Stimulated activated effector memory CD8-positive, alpha-beta T cell treated with anti-CD3 and anti-CD28 coated beads, Interleukin-12 subunit alpha, Interleukin-12 subunit beta, amount 100 ng/mL, for 72 hours (primary cell): ENCODE measurements at places on chromosomes 12 and 14.

DNA sequence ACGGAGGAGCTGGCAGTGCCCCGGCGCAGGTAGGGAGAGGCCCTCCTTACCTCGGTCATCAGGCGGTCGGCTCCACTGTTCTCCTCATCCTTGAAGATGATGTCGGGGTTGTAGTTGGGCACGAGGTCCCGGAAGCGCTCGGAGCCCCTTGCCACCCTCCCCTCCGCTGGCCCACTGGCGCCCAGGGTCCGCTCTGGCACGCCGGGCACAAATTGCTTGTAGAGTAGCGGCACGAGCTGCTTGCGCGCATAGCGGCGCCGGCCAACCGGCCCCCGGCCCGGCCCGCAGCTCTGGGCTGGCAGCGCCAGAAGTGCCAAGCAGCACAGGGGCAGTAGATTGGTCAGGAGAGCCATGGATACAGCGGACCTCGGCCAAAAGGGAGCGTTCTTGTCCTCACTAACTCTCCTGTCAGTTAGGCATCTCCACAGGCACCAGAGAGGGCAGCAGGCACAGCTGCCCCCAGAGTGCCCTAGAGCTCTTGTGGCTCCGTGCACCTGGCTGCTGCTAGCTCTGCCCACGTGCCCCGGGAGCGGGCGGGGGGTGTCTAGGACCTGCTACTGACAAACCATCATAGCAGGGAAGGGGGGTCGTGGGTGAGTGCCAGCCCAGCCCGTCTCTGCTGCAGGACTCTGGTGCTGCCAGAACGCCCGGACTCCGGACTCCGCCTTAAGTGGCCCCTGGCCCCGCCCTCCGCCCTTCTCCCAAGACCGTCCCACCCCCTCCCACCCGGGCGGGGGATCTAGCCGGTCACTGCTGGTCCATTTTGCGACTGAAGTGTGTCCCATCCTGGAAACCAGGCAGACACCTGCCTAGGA lies at the start of gene DHH:
TSS of gene DHH (minus strand) at position 642 of the 815 bp plus-strand sequence. CDS start at position 353, 289 bp downstream.
- DNase-seq: no peak

DNA sequence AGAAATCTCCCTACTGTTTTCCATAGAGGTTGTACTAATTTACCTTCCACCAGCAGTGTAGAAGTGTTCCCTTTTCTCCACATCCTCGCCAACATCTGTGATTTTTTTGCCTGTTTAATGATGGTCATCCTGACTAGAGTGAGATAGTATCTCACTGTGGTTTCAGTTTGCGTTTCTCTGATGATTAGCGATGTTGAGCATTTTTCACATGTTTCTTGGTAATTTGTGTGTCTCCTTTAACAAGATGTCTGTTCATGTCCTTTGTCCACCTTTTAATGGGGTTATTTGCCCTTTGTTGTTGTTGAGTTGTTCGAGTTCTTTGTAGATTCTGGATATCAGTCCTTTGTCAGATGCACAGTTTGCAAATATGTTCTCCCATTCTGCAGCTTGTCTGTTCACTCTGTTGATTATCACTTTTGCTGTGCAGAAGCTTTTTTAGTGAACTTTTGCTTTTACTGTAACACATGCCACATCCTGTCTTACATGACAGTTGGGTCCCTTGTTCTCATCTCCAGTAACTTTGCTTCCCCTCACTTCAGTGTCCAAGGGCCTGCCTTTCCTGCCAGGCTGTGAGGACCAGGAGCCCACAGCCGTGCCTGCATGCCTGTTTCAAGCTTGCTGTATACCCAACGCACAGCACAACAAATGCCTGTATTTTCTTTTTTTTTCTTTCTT lies 64.9 kb downstream of the SPRING1 start:
- no peak for DNase-seq

- no peak for DNase-seq
Measured at GRCh38 chr12:44098786-44099185, 262.9 kb downstream of the TMEM117 start.

GRCh38 chr14:26596543-26597061 lies 1.2 kb downstream of the NOVA1 start:
- DNase-seq: no peak

DNA sequence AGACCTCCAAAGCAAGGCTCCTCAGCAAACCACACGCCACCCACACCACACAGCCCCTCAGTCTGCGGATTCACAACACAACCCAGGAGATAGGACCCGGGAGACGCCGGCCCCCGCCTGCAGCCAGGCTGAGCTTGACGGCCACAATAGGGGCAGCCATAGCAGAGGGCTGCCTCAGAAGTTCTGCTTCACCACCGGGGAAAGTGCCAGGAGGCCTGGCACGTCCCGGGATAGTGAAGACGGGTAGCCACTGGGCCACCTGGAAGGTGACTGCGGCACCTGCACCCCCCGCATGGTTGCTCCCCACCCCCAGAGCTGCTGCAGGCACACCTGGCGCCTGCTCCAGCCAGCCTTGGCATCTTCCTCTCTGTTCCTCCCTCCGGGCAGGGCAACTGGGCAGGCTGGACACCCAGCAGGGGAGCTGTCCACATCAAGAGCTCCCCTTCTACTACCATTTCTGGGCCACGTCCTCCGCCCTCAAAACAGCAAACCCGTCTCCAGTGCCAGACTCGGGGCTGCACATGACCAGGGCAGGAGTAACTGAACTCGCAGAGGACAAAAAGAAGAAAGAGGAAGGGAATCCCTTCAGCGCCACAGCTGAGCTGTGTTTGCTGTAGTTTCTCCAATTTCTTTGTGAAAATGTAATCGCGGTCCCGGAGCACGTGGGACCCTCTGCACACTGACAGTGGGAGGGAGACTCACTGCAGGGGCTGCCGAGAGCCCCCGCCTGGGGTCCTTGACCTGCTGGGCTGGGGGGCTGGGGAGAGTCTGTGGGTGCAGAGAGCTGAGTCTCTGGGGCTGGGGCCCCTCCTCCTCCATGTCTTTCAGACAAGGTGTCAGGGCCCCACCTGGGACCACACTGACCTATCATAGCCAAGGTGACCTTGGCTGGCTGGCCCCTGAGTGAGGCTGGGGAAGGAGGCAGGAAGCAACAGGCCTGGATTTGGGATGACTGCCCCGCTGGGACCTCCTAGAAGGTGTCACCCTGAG lies 74.2 kb upstream of the C14orf180 start:
- DNase-seq: no peak

- no peak for DNase-seq
Measured at GRCh38 chr14:33986804-33987203, 35.9 kb upstream of the EGLN3 start.

- DNase-seq: no peak
Measured at GRCh38 chr12:44582521-44582920, 293.6 kb downstream of the NELL2 start.

- DNase-seq: no peak
Measured at GRCh38 chr12:77231501-77231918, 166.1 kb upstream of the E2F7 start.

DNA sequence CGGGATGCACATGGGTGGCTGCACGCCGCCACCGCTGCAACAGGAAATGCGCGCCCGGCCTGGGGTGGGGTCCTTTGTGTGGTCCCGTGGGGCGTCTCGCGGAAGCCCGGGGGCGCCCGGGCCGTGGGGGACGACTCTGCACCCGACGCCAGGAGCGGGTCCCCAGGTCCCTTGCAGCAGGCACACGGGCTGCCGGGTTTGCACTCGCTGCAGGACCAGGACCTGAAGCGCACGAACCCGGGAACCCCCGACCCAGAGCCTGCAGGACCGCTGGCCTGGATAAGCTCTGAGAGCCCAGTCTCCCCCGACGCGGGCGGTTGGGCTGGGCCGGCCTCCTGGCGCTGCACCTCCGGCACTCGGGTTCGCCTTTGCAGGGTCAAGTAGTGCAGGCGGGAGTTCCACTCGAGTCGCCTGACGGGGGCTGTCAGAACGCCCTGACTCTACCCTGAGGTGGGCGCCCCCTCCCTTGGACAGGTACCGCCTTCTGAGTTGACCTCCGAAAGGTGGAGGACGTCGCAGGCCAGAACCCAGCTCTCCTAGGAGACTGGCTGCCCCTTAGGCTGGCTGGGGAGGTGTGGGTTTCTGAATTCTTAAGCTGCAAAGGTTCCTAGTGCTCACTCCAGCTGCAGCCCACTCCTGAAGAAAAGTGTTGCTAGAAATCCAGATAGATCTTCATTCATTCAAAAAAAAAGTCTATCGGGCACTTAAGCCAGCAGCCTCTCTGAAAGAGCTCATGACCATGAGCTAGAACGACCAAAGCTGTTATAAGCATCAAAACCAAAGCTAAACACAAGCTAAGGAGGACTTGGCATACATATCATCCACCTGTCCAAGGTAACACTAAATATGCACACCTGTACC lies 68.0 kb downstream of the RNF34 start:
- DNase-seq: peak; percentile 11

DNA sequence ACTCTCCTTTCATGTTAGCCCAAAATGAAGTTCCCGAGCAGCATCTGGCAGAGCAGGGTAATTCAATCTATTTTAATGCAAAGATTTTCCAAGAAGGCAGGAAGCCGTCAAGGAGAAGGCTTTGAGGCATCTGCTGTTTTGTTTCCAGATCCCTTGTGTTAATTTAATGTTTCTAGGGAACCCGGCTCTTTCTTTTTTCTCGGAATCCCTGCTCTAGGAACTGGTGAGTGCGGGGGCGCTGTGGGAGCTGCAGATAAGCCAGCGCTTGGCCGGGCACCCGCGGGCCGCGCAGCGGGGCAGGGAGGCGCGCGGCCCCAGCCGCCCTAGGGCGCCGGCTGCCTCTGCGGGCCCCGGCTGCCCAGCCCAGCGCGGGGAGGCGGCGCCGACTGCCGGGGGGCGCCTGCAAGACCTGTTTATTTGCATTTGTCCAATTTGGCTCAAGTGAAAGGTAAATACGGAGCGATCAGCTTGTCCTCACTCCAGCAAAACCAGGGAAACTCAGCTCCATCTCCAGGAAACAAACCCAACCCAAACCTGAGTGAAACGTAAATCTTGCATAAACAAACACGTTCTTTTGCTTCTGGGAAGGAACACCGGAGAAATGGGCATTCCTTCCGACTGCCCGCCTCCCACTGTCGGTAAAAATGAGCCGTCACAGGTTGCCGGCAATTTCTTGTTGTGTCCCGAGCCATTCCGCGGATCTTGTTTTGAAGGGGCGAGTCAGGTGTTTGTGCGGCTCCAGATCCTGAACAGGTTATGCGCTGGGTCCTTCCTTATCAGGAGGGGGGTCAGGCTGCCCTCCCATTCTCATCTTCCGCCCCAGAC lies 65.1 kb downstream of the CRADD start:
- peak; percentile 51 for DNase-seq

- DNase-seq: no peak
Measured at GRCh38 chr14:54639611-54640010, 72.7 kb downstream of the SAMD4A start.

DNA sequence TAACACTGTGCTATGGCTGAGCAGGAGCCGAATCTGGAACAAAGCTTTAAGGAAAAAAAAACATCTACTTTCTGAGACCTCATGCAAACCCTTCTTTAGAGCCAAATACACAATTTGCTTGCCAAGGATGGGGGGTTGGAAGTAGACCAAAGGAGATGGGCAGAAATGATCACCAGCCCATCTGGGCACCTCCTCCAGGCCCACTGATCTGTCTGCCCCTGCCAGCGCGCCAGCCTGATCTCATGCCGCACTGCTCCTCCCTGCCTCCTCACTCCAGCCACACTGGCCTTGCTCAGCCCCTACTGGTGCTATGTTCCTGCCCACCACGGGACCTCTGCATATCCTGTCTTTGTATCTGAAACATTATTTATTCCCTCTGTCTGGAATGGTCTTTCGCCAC lies 24.8 kb upstream of the RAB35 start:
- no peak for DNase-seq

- DNase-seq: no peak
Measured at GRCh38 chr12:50620109-50620977, 115.6 kb downstream of the DIP2B start.

DNA sequence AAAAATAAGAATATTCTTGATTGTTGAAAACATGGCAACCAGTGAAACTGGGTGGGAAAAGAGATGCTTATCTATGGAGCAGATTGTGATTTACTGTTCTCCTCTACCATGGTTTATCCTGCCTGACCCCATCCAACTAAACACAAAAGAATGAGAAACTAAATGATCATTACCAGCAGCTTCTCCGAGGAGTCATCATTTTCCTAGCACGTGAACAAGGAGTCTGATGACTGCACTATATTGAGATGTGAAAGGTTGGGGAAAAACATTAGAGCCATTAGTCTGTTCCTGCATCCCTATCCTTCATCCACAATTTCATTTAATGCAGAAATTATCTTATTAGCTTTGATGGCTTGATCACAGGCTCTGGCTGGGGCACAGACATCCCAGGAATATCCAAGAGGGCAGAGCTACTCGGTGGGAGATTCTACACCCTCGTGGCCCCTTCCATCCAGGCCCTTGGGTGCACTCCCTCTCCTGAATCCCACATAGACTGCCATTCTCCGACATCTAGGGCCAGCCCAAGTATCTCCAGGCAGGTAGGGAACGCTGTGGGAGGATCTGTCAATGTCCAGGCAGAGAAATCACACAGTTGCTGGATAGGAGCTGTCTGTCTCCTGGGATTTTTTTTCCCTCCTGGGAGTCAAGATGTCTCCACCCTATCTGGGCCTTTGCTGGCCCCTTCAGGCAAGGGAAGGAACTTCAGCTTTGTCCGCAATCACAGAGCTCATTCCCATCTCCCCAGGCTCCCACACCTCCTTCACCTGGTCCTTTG lies 43.3 kb upstream of the DHRS4 start:
- no peak for DNase-seq
